ENCODE measurements at places on chromosomes 2 and 18. TPM values are rescaled to one million over a fixed set of nuclear protein-coding genes. Genes with fewer than 3 reads are reported as not detected.

GRCh38 chr2:161078211-161078539 is 82.1 kb upstream of the TANK start:
- no peak for DNase-seq

GRCh38 chr2:60213865-60214625 is 339.4 kb downstream of the BCL11A start:
- no peak for DNase-seq

- DNase-seq = no peak
Observed at GRCh38 chr2:55856936-55857335, 66.6 kb downstream of the EFEMP1 start.

- no peak for DNase-seq
Observed at GRCh38 chr2:23546913-23547312, 161.9 kb downstream of the KLHL29 start.

DNA sequence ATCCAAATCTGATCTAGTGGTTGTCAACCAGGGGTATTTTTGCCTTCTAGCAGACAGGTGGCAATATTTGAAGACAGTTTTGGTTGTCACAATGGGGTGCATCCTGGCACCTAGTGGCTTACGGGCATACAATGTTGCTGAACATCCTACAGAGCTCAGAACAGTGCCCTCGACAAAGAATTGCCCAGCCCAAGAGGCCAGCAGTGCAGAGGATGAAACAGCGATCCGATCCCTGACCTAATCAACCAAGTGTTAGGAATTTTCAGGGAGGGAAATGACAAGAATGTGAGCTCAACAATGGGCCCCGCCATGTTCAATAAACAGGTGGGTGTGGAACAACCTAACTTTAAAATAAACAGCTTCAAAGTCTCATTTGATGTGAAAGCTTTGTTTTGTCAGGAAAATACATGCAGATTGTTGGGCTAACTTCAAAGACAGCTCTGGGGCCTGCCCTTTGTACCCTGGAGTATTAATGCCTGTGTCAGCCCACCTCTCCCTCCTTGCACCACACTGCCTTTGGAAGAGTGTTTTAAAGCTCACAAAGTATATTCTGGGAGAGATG is 22.5 kb upstream of the SCYGR5 start:
- DNase-seq = no peak

Gene NT5DC4
- not detected for total RNA-seq

GRCh38 chr2:35714883-35715282 is 640.7 kb upstream of the CRIM1 start:
- no peak for DNase-seq

GRCh38 chr2:44242904-44243303 is 32.4 kb upstream of the SLC3A1 start:
- no peak for DNase-seq

- DNase-seq = no peak
Observed at GRCh38 chr2:111028720-111029119, 92.0 kb upstream of the BCL2L11 start.

Gene RTP5
- not detected for total RNA-seq

Gene ST6GAL2
- total RNA-seq = 8.6 TPM

DNA sequence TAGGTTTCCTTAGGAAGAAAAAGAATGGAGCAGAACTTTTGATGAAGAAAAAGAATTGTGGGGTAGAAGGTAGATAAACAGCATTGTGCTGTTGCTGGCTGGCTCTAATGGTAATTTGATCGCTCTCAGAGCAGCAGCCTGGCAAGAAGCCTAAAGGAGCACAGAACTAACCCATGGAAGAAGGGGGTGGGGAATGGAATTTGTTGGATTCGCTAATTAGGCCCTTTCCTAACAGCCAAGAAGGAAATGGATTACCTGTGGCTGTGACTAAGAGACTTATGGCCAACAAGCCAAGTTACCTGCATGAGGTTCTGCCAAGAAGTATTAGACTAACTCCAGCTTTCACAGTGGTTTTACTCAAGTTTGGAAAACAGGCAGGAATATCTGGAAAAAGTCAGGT is 210.6 kb downstream of the IKZF2 start:
- DNase-seq = peak; percentile 24

Gene IL1R2
- total RNA-seq = not detected

- DNase-seq = no peak
Observed at GRCh38 chr18:77004555-77005380, 127.8 kb downstream of the MBP start.

- DNase-seq = no peak
Observed at GRCh38 chr2:74239346-74239745, 40.9 kb downstream of the MTHFD2 start.

Gene RNU2-63P
- 5.2 TPM for total RNA-seq

- DNase-seq = no peak
Observed at GRCh38 chr2:181106789-181107627, 126.6 kb downstream of the UBE2E3 start.

DNA sequence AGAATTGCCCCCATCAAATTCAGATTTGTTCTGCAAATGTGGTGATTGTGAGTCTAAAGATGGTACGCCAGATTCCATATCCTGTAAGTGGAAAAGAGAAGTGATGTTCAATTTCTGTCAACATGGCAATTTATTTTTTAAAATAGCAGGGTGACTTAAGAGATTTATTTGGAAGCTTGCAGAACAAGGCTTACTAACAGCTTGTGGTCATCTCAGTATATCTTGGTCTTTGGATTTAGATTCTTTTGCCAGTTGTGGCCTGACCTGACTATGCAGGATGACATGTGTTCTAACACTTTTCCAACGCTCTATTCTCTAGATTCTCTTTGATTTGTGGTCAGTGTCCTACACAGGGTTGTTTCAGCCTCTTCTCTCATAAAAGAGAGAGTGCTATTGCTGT is 74.4 kb downstream of the MAP3K20 start:
- DNase-seq = no peak

- DNase-seq = no peak
Observed at GRCh38 chr2:10572701-10573100, 117.1 kb downstream of the NOL10 start.

- DNase-seq = no peak
Observed at GRCh38 chr2:72109291-72109690, 38.4 kb downstream of the CYP26B1 start.

- DNase-seq = no peak
Observed at GRCh38 chr2:159912580-159912979, 114.6 kb upstream of the CD302 start.

- DNase-seq = peak; percentile 60
Observed at GRCh38 chr18:11040823-11041656, 108.3 kb downstream of the PIEZO2 start.

DNA sequence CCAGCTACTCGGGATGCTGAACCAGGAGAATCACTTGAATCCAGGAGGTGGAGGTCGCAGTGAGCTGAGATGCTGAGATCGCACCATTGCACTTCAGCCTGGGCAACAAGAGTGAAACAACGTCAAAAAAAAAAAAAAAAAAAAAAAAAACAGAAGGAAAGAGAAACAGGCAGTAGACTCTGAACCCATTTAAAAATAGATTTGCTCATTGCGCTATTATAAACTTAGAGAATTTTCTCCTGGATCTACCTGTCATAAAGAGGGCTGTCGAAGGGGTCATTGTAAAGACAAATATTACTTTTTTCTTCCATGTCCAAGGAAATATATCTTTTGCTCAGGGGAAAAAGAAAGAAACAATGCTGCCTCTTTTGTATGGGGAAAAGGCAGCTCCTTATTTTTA is 425.0 kb upstream of the ID2 start:
- no peak for DNase-seq

Gene SMC6
- total RNA-seq = 39.9 TPM

Data from WTC11 (cell line).